IMR-90 (cell line): ENCODE measurements at places on chromosomes 3 and 15. TPM values are rescaled to one million over a fixed set of nuclear protein-coding genes. Genes with fewer than 3 reads are reported as not detected.

- DNase-seq = no peak
- H3K36me3 ChIP-seq = no peaks in the 10 kb centered on the region
- no peak overlapping the region for H3K4me3 ChIP-seq
- H3K27ac ChIP-seq = no peak overlapping the region
- H3K4me1 ChIP-seq = no peaks in the 10 kb centered on the region
These were observed 36.2 kb upstream of the ATOSA start for GRCh38 chr15:52715411-52715810.

DNA sequence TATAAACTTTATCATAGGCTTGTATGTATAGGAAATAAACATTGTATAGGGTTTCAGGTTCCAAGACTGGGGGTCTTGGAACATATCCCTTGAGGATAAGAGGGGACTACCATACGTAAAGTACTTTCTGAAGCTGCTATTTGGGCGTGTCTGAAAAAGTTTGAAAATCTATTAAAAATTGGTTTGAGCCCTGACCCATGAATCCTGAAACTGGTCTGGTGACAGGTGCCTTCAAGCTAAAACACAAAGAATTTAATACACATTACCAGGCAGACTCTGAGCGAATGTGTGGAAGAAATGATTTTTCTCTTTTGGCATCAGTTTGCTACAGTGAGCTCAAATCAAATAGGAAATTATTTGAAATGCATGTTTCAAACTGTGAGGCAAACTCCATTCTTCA lies 16.3 kb downstream of the TF start:
- no peak overlapping the region for H3K27ac ChIP-seq
- DNase-seq = no peak
- no peaks in the 10 kb centered on the region for H3K4me1 ChIP-seq
- no peak overlapping the region for H3K4me3 ChIP-seq
- H3K27me3 ChIP-seq = peaks cover 14% of the 10 kb centered on the region

GRCh38 chr3:20190991-20191390 lies 5.0 kb upstream of the SGO1 start:
- no peak overlapping the region for H3K27ac ChIP-seq
- no peak overlapping the region for H3K4me3 ChIP-seq
- H3K4me1 ChIP-seq = no peaks in the 10 kb centered on the region
- H3K36me3 ChIP-seq = no peaks in the 10 kb centered on the region

DNA sequence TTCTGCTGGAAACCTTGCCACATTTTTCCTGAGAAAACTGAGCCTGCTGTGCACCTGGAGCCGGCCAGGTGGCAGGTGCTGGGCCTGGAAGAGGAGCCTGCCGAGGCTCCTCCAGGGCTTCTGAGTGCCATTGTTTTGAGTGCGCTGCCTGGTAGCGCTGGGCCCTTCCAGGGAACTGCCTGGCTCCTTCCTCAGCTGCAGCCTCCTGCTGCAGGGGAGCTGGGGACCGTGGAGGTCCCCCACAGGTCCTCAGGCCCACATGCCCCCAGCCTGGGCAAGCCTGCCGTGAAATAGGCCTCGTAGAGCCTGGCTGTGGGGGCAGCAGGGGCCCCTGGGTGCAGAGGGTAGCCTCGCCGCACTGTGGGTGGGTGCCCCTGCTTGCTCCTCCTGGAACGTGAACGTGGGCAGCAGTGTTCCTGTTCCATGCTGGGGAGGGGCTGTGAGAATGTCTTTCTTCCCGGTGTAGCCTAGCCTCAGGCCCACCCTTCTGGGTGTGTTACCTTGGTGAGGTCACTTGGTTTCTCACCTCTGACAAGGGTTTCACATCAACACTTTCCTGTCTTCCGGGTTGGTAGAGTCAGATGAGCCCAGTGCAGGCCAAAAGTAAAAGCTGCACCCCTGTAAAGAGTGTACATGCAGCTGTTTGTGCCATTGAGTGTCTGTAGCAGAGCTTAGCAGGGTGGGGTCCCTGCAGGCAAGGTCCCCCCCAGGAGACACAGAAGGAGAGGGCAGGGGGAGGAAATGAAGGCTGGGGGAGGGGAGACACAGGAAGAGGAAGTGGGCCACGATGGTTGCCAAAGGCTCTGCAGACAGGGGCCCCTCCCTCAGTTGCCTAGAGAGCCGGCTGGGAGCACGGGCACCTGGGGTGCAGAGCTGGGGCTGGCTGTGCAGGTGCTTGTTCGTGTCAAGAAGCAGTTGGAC lies 34.5 kb downstream of the KLF13 start:
- no peak overlapping the region for H3K4me3 ChIP-seq
- peaks cover 14% of the 10 kb centered on the region for H3K4me1 ChIP-seq
- no peaks in the 10 kb centered on the region for H3K36me3 ChIP-seq
- no peak for DNase-seq
- H3K27me3 ChIP-seq = no peaks in the 10 kb centered on the region

DNA sequence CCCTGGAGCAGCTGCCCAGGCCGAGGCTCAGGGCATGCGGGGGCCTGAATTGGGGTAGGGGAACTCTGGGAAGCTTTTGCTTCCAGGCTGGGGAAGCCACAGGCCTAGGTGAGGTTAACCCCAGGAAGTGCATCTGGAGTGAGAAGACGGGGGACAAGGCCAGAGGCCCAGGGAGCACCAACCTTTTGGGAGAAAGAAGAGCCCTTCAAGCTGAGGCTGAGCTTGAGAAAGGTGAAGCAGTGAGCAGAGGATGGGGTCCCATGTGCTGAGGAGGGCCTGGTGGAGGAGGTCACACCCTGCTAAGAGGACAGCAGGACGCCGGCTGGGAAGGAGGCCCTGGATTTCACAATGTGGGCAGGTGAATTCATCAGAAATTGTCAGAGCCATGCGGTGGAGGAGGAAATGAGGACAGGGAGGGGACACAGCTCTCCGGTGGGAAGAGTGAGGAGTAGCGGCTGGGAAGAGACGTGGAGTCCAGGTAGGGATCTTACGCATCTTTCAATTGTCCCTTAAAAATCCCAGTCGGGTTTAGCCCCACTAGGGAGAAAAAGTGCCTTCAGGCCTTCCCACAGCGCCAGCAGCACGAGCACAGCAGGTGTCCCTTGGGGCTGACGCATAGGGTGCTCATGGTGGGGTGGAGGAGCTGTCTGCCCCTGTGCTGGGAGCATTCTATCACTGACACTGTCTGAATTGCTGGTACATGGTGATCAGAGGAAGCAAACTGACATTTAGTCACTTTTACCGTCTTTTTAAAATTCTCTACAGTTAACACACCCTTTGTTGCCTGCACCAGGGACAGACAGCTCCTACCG lies 50.9 kb downstream of the HCN4 start:
- H3K27ac ChIP-seq = no peak overlapping the region
- no peak overlapping the region for H3K4me3 ChIP-seq
- DNase-seq = no peak
- H3K27me3 ChIP-seq = peaks cover 30% of the 10 kb centered on the region
- H3K4me1 ChIP-seq = no peaks in the 10 kb centered on the region; the same call in 1 of the 2 replicates
- H3K36me3 ChIP-seq = no peaks in the 10 kb centered on the region

DNA sequence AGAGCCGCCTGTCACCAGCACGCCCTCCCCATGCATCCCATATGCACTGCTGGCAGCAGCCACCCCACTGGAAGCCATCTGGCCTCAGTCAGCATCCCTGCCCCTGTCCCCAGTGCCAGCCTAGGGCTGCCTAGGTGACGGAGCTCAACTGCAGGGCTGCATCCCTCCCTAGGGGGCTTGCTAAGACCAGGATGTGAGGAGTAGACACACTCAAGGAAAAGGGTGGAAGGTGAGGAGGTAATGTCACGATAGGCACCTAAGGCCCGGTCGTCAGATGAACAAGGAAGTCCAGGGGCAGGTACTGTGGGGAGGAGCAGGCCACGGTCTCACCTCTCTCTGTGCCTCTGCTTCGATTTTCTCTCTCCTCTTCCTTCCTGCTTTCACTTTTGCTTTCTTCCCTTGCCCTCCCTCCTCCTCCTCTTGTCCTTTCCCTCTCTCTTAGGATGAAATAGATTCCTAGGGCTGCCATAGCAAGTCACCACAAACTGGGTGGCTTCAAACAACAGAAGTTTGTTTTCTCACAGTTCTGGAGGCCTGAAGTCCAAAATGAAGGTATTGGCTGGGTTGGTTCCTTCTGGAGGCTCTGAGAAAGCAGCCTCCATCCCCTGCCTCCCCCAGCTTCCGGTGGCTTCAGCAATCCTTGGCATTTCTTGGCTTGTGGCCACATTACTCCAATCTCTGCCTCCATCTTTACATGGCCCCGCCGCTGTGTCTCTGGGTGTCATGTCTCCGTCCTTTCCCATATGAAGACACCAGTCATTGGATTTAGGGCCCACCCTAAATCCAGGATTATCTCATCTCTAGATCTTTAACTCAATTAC lies 298.3 kb downstream of the SHQ1 start:
- H3K4me3 ChIP-seq = peak overlapping the region; percentile 16; the same call in 1 of the 2 replicates
- no peaks in the 10 kb centered on the region for H3K36me3 ChIP-seq
- no peak for DNase-seq
- H3K27ac ChIP-seq = no peak overlapping the region
- no peaks in the 10 kb centered on the region for H3K4me1 ChIP-seq
- peaks cover 5% of the 10 kb centered on the region for H3K27me3 ChIP-seq

- peak; percentile 58 for DNase-seq
- H3K4me3 ChIP-seq = peak overlapping the region; percentile 78
- H3K4me1 ChIP-seq = peaks cover 17% of the 10 kb centered on the region
- H3K27me3 ChIP-seq = no peaks in the 10 kb centered on the region
These were observed 3.2 kb downstream of the ANP32A start for GRCh38 chr15:68817304-68818065.

DNA sequence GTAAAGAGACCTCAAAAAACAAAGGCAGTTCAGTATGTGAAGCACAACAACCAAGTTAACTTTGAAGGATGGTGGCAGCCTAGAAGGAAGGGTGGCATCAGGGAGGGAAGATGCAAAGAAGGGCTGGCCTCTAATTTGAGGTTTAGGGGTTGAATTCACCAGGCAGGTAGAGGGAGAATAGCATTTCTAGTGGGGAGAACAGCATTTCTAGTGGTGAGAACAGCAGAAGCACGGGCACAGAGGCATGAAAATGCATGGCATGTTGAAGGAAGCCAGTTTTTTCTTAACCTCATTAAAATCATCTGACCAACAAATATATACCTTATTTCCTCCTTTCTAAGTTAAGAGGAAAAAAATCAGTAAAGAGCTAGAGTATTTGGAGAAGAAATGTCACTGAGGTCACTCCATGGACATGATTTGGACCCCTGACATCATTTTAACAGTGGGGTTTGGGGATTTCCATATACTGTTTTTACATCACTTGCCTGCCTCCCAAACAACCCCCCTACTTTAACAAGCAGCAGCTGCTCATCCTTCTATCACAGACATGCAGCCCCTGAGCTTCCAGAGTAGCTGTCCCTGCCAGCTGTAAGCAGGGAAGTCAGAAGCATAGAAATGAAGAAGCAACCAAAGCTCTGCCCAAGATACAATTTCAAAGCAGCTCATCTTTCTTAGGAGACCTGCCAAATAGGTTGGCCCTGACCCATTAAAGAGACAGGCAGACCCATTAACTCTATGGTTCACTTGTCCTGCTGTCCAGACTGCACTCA lies 2.4 kb upstream of the POPDC2 start:
- DNase-seq = peak; percentile 49
- no peaks in the 10 kb centered on the region for H3K36me3 ChIP-seq
- no peak overlapping the region for H3K4me3 ChIP-seq
- H3K4me1 ChIP-seq = peaks cover 2% of the 10 kb centered on the region; the same call in 1 of the 2 replicates
- no peak overlapping the region for H3K27ac ChIP-seq

- no peak overlapping the region for H3K4me3 ChIP-seq
- no peak overlapping the region for H3K27ac ChIP-seq
These were observed 310.7 kb downstream of the ARPP21 start for GRCh38 chr3:35950021-35950420.

GRCh38 chr3:49799761-49800160 lies at the start of gene CDHR4:
Gene CDHR4, minus strand, starts transcription at chr3:49799873. Its CDS starts 61 bp downstream, at chr3:49799812.
- H3K4me3 ChIP-seq = no peak within 1 kb of the TSS
- no peaks in the 10 kb centered on the region; the same call in 1 of the 2 replicates for H3K36me3 ChIP-seq
- H3K4me1 ChIP-seq = peaks cover 11% of the 10 kb centered on the region
- peaks cover 5% of the 10 kb centered on the region; the same call in 1 of the 2 replicates for H3K27me3 ChIP-seq

GRCh38 chr15:98155356-98155755 lies 194.9 kb downstream of the ARRDC4 start:
- no peak overlapping the region for H3K4me3 ChIP-seq
- no peaks in the 10 kb centered on the region for H3K27me3 ChIP-seq
- H3K27ac ChIP-seq = no peak overlapping the region
- no peak for DNase-seq

DNA sequence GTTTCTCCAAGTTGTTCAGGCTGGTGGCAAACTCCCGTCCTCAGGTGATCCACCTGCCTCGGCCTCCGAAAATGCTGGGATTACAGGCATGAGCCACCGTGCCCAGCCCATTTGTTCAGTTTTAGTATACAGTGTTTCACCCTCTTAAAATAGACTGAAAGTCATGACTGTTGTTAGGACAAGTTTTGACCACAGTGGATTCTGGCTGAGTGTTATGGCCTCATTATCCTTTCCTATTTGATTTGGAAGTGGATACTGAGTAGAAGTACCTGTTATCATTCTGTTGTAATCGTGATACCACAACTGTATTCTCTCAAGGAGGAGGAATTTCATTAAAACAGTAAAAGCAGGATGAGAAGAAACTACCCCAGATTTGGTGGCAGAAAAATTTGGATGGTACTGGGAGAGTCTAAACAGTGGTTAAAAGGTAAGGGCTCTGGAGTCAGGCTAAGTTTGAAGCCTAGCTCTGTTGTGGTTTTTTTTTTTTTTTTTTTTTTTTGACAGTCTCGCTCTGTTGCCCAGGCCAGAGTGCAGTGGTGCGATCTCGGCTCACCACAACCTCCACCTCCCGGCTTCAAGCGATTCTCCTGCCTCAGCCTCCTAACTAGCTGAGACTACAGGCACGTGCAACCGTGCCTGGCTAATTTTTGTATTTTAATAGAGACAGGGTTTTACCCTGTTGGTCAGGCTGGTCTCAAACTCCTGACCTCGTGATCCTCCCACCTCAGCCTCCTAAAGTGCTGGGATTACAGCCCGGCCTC lies 2.6 kb downstream of the MAP2K1 start:
- no peaks in the 10 kb centered on the region for H3K27me3 ChIP-seq
- DNase-seq = no peak
- H3K27ac ChIP-seq = no peak overlapping the region
- peaks cover 6% of the 10 kb centered on the region for H3K4me1 ChIP-seq

DNA sequence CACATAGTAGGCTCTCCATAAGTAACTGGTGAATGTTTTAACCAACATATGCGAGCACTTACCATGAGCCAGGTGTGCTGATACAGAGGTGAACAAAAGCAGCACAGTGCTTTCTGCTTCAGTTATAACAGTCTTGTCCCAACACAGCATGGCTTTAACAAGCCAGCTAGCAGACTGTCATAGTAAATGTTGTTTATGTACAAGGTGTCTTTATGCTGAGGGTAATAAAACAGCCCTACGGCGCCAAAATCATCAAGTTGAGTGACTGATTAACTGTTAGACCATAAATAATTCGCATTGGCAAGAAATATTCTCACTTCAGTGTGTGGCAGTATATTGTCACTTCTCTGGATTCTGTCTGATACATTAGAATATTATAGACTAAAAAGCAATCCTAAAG lies 646.0 kb upstream of the CFAP20DC start:
- H3K4me1 ChIP-seq = no peaks in the 10 kb centered on the region
- H3K27me3 ChIP-seq = peaks cover 4% of the 10 kb centered on the region
- no peak overlapping the region for H3K4me3 ChIP-seq
- no peaks in the 10 kb centered on the region for H3K36me3 ChIP-seq
- no peak for DNase-seq
- H3K27ac ChIP-seq = no peak overlapping the region

The SRGAP3 gene
- 1.1 and 1.4 TPM in 2 replicates for total RNA-seq

The LARP6 gene
- 36.4 and 78.3 TPM in 2 replicates for total RNA-seq

The CLDN16 gene
- under 0.01 TPM in 2 replicates for total RNA-seq

The CEP19 gene
- total RNA-seq = 1.1 and 1.7 TPM in 2 replicates

The STX19 gene
- total RNA-seq = not detected in 2 replicates

The SPINT1 gene
- total RNA-seq = 0.56 and 0.90 TPM in 2 replicates
